ENCODE measurements at places on chromosomes 7 and 10.

GRCh38 chr10:34967335-34967880 is 122.7 kb downstream of the CUL2 start:
- DNase-seq: no peak

GRCh38 chr7:78359836-78360235 is 561.3 kb downstream of the PHTF2 start:
- no peak for DNase-seq

DNA sequence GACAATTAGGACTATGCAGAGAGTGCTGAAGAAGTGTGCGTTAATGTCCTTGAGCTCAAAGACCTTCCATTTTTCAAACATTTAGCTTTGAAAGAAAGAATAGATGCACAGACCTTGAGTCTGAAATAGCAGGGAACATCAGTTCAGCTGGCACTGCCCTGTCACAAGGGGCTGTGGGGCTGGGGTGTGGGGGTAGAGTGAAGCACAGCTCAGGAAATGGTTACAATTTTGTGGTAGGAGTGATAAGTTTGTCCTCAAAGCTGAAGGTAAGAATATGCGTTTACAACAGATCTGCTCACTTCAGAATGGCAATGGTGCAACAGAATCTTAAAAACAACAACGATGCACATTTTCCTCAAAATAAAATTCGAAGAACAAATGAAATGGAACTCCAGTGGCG is 33.6 kb downstream of the SMKR1 start:
- no peak for DNase-seq

- DNase-seq: no peak
Observed at GRCh38 chr10:44742248-44742647, 168.9 kb upstream of the TMEM72 start.

DNA sequence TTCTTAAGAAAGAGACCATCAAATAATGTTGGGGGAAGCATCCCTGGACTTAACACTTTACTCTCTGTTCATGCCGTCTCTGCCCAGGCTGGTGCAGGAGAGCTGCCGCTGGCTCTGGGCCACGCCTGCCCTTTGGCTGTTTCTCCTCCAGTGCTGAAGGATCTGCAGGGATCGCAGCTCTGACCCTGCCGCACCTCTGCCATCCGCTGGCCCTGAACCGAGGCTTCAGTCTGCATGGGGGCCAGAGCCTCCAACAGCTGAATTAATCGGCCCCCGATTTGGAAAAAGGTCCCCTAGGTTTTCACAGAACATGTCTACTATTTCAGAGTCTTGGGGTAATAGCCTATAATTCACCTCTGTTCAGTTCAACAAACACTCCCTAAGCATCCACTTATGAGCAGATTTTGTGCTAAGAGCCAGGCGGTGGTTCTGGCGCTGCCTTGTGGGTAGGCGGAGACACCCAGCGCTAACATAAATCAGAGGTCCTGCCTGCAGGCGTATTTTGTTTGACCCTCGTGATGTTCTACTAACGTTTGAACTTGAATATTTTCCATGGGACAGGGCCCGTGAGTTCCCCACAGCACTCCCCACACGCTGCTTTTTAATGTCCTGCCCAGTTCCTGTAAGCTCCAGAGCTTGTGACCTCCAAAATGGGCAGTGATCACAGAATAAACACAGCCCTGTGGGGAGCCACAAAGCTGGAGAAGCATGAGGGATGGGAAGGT is 99.0 kb downstream of the DYNC2I1 start:
- DNase-seq: no peak

- no peak for DNase-seq
Observed at GRCh38 chr10:693506-693905, 4.0 kb upstream of the DIP2C start.

DNA sequence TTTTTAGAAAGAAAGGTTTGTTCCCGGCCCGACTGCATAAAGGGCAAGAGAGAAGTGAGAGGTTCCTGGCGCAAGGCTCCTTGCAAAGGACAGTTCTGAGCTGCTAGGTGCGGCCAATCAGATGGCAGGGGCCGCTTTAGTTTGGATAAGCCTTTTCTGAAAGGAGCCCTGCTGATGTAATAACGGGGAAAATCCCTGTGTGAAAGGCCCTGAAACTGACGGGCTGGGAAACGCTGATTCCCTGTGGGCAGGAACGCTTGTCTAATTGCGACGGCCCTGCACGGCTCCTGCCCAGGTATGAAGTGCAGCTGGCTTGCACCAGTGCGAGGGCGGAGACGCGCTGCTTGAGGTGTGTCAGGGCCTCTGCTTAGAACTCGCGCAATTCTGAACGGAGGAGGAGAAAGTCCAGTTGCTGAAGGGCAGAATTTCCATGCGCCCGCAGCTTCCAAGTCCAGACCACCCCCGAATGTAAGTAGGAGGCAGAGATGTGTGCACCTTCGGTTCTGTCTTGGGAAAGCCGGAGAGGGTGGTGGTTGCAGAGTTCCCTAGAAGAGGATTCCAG is 30.5 kb downstream of the TACC2 start:
- DNase-seq: no peak
